ENCODE measurements at places on chromosomes 11 and 22. TPM values are rescaled to one million over a fixed set of nuclear protein-coding genes. Genes with fewer than 3 reads are reported as not detected.

DNA sequence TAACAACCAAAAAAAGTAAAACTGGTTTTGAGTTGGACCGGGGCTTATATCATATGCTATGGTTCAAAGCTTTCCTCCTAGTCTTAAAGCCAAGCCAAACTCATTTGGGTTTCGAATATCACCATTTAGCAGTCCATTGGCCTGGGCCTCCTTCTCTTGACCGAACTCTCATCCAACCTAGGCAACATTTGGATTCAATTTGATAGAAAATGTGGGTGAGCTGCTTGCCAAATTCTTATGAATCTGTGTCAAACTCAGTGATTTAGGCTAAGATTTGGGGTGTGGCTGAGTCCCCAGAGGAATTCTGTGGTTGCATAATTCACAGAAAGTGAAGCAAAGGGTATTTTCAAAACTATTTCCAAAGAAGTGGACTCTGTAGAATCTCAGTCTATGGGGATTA lies 83.7 kb downstream of the BLID start:
- DNase-seq: no peak

DNA sequence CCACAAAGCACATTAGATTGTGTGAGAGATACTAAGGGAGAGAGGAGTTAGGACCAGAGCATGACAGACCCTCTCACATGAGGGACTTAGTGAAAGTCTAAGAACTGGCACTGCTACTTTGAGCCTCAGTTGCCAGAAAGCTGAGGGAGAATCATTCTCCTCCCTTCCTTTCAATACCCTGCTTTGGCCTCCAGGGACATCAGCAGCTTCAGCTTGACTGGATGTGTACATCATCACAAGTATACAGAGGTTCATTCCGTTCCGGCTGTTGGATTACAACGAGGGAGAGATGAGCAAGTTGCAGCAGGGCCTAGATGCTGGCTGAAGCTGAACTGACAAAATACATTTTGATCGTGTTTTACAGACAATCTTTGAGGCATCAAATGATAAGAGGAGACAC lies 15.7 kb upstream of the ANO5 start:
- peak; percentile 56 for DNase-seq

DNA sequence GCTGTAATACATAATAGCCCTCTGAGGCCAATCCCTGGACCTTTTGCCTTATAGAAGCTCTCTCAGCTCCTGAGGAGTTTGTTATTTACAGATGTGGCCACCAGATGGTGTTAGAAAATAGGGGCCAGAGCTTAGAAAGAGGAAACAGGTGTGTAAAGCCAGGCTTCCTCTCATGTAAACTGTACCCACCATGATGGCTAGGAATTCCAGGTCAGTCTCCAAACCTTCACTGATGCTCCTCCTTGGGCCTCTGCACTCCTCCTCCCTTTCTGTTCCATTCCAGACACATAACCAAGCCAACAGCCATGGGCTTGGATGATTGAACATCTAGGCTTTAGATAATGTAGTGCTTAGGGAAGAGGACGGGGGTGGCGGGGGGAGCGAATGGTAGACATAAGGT lies 39.7 kb downstream of the USP35 start:
- peak; percentile 76 for DNase-seq

DNA sequence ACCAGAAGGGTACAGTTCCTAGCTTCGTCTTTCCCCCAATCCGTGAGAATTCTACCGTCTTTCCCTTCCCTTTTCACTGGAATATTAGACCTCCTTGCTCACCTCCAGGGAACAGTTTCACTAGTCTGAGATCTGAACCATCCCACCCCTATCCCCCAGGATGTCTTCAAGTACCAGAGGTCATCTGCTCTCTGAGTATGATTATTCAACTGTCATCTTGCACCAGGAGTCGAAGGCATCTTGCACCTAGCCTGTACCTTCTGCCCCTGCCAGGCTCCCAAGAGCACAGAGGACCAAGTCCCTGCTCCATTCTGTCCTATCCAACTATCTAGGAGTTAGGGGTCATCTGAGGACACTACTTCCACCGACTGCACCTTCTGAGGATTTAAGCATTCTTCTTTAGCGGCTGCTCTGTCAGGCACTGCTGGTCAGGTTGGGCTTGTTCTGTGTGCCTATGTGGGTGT lies 804 bp downstream of the ACER3 start:
- DNase-seq: no peak

DNA sequence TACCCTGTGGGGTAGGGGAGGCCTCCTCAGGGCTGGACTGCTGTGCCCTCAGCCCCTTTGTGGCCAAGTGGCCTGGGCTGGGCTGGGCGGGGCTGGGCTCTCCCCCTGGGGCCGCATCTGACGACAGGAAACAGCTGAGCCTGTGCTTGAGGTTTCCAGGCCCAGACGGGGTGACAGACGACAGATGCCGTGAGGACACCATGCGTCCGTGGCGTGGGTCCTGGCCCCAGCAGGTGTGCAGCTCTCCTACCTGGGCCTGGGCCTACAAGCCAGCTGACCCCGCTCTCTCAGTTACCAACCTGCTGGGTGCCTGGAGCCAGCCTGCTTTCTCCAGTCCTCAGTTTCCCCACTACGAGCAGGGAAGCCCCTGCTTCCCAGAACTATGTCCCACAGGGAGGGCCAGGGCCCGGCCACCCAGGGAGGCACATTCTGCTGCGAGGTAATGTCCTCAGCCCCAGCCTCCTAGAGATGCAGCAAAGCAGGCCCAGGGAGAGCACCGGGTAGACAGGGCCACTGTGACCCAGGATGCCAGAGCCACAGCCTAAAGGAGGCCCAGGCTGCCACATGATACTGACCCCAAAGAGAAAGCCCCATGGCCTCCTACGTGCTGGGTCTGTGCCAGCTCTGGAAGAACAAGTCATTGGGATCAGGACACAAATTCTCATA lies 181.3 kb downstream of the IGLL1 start:
- DNase-seq: no peak

- DNase-seq: no peak
These were observed 58.8 kb downstream of the ARHGAP8 start for GRCh38 chr22:44811141-44811540.

GRCh38 chr11:72079819-72080325 lies 470 bp downstream of the NUMA1 start:
- no peak for DNase-seq

GRCh38 chr11:130197386-130198035 lies 37.9 kb downstream of the ST14 start:
- no peak for DNase-seq

- no peak for DNase-seq
These were observed 116.6 kb downstream of the TBC1D22A start for GRCh38 chr22:46879083-46879482.

DNA sequence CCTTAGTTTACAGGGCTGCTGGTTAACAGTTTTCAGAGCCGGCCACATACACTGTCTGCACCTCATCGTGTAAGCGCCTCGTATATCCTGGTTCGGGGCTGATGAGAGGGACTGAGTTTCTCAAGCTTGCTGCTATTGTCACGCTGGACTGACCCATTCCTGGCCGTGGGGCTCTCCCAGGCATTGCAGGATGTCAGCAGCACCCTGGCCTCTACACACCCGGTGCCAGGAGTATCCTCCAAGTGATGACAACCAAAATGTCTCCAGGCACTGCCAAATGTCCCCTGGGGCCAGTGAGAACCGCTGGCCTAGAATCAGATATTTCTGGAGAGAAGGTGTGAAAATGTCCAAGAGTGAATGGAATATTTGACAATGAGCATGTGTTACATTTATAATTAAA lies 82.8 kb downstream of the ST3GAL4 start:
- no peak for DNase-seq

Gene C11orf86
- not detected for total RNA-seq

Gene SWAP70
- total RNA-seq: 148 TPM

Gene MUC2
- not detected for total RNA-seq

GRCh38 chr22:42684462-42685195 lies 35.4 kb upstream of the CYB5R3 start:
- DNase-seq: no peak

DNA sequence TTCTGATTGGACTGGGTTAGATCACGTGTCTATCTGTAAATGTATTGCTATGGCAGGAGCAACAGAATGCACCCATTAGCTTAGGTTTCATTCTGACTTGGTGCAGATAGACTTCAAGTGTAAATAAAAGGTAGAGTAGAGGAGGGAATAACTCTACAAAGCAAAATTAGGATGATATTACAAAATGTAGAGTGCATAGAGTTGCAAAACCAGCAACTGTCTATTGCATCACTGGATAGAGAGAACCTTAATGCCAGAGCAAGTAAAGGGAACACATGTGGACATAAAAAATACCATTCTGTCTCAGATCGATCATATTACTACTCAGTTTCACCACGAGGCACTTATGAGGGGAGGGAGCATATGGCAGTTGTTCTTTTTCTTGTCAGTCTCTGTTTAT lies 22.0 kb upstream of the CAT start:
- no peak for DNase-seq

GRCh38 chr22:46812788-46813187 lies 50.3 kb downstream of the TBC1D22A start:
- no peak for DNase-seq

Gene FGF19
- 0.13 TPM for total RNA-seq

DNA sequence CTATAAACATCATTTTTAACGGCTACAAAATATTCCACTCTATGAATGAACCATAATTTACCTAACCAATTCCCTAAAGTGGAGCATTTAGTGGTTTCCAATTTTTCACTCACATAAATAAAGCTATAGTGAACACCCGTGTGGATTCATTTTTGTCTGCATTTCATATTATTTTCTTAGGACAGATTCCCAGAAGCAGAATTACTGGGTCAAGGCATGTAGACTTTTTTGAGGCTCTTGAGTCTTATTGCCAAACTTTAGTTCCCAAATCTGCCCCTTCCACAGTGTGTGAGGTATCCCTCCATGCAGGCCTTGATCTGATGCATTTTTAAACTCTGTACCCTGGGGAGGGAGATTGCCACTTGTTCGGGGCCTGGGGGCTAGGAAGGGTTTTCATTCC lies 198.2 kb downstream of the TENM4 start:
- no peak for DNase-seq

Gene TMPRSS5
- 2.0 TPM for total RNA-seq

Gene RAB3IL1
- total RNA-seq: 6.8 TPM

Gene APOL4
- not detected for total RNA-seq

Gene ABCC8
- total RNA-seq: not detected

- no peak for DNase-seq
These were observed 1469.0 kb downstream of the LRRC4C start for GRCh38 chr11:39990421-39990831.

GRCh38 chr22:23106906-23107367 lies 34.9 kb downstream of the RSPH14 start:
- DNase-seq: no peak

GRCh38 chr11:96023275-96023674 lies 99.4 kb upstream of the MTMR2 start:
- no peak for DNase-seq

DNA sequence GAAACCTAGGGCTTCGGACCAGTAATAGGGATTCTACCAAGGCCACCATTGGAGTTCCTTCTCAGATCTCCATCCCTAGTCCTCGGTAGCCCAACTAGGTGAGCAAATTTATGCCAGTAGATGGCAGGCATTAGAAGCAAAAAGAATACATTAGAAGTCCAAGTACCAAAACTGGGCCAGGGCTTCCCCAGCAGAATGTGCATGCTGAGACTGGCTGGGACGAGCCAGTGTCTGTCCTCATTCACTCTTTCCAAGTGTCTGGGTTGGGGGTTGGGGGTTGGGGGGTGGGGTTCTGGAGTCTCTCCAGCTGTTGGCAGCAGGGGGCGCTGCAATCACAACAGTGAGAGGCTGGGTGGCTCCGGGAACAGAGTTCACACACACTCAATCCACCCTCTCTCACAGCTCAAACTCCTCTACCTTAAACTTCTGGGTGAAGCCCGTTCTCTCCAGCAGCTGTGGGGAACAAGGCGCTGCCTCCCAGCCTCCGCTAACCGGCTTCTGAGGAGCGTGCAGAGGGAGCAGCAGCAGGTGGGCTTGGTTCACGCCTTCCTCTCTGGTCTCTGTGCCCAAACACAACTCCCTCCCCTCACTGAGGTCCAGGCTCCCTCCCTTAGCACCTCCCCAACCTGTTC lies 57.5 kb downstream of the BTG4 start:
- peak; percentile 47 for DNase-seq

Gene APOL5
- not detected for total RNA-seq

GRCh38 chr11:115191761-115192160 lies 312.5 kb downstream of the CADM1 start:
- DNase-seq: no peak

DNA sequence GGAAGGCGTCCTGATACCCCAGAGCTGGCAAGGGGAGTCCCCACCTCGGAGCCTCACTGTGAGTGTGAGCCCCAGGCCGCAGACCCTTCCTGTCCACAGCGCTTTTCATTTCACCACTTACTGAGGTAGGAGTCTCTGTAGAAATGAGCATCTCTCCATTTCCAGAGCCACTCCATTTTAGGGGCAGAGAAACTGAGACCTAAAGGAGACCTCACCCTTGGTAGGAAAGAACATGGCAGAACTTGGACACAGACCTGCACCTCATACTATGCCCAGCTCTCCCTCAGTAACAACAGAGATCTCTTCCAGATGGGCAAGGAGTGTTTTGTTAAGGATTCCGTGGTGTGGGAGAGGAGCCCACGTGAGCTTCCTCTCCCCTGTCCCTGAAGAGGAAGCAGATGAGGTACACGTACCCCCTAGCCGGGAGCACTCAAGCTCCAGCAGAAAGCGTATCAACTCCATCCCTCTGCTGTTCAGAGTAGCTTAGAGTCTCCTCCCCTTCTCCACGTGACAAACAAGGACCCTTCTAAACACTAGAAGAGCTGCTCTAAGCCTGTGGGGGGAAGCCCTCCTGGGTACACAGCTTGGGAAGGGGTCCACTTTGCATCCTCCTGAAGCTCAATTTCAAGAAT lies 532 bp upstream of the VSIG2 start:
- DNase-seq: no peak

Gene CARD10
- 2.0 TPM for total RNA-seq

GRCh38 chr11:83938148-83938547 lies 652.0 kb upstream of the CCDC90B start:
- DNase-seq: no peak

- no peak for DNase-seq
These were observed 1038.1 kb downstream of the LRRC4C start for GRCh38 chr11:40421208-40421981.

Gene IFITM10
- not detected for total RNA-seq

DNA sequence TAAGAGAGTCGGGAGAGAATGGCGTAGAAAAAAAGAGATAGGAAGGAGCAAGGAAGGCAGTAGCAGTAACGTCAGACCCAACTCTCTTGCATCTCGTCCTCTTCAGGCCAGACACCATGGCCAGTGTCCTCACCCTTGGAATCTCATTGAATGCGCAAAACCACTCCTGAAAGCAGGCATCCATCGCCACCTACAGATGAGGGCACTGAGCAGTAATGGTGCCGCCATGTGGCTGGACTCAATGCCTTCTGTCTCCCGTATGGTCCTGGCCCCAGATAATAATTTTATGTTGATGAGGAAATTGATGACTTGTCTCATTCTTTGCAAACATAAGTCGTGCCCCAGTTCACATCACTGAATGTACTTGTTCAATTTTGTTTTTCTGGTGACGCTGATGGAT lies 17.8 kb upstream of the ALX4 start:
- DNase-seq: peak; percentile 51

Measured in SK-MEL-5 (cell line).